ENCODE measurements at places on chromosomes 7 and 10.

- no peak for DNase-seq
These were observed 38.2 kb downstream of the PRSS2 start for GRCh38 chr7:142808802-142809583.

- DNase-seq = no peak
These were observed 106.1 kb downstream of the CRPPA start for GRCh38 chr7:16315280-16315679.

DNA sequence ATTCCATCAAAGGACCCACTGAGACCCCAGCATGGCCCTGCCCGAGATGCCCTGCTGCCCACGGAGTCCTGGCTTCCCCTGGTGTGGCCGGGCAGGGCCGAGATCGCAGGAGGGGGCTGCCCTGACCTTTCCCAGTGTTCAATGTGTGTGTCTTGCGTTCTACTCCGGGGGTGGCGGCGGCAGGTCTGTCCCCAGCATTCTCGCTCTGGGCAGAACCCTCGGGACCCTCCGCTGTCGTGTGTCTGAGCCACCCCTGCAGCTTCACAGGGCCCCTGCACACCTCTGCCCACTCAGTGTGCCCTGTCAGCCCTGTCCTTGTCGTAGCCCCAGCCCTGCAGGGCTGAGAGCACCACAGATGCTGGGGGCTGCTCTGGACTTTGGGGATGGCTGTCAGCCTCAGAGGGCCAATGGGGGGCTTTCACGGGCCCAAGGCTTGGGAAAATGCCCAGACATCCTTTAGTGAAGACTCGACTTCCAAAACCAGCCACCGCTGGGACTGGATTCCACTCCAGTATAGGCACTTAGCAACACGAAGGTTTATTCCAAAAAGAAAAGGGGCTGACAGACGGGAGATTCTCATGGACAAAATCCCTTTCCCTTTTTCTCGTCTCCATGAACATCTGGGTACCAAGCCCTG lies 30.0 kb upstream of the KNDC1 start:
- no peak for DNase-seq

DNA sequence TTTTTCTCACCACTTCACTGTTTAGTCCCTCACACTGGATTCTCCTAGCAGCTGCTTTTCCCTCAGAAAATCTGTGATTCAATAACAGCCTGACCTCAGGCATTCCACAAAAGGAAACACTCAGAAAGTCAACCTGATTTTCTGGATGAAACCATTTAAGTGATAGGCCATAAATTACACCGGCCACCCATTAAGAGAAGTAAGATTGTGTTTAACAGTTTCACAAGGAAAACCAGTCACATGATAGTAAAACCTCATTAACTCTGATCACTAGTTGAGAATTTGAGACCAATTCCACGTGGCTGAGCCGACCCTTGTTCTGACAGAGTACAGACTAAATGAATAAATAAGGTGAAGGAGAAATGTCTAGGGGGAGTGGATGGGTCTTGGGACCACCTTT lies 7.7 kb downstream of the GRM8 start:
- peak; percentile 36 for DNase-seq

- peak; percentile 95 for DNase-seq
These were observed 1.9 kb downstream of the FOXK1 start for GRCh38 chr7:4683884-4684565.

DNA sequence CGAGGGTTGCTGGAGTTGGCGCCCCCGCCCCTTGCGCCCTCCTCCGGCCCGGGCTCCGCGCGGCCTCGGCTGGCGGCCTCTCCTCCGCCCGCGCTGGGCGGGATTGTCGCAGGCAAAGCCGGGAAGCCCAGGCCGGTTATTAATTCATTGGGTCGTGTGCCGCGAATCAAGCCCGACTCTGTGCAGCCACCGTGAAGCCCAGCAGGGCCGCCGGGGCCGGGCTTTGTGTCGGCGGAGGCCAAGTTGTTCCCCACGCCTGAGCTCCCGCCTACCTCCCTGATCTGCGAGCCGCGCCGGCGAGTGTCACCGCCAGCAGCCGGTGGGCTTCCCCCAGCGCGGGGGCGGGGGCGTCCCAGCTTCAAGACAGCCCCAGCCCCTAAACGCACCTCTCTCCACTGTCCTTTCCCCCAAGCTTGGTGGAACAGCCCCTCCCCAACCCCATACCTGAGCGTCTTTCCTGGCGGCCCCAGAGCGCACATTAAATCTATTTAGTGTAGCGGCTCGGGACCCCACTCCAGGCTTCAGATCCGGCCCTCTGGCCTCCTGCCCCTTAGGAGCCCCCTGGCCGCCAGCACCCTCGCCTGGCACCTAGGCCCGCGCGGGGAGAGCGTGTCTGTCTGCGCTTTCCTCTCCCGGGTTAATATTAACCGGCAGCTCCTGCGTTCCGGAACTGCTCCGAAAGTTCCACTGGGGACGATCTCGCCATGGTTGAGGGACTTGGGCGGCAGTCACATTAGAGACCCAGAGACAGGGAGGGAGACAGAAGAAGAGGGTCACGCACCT lies 3.5 kb downstream of the SHH start:
- peak; percentile 20 for DNase-seq

GRCh38 chr10:8401531-8401930 lies 347.0 kb downstream of the GATA3 start:
- no peak for DNase-seq

DNA sequence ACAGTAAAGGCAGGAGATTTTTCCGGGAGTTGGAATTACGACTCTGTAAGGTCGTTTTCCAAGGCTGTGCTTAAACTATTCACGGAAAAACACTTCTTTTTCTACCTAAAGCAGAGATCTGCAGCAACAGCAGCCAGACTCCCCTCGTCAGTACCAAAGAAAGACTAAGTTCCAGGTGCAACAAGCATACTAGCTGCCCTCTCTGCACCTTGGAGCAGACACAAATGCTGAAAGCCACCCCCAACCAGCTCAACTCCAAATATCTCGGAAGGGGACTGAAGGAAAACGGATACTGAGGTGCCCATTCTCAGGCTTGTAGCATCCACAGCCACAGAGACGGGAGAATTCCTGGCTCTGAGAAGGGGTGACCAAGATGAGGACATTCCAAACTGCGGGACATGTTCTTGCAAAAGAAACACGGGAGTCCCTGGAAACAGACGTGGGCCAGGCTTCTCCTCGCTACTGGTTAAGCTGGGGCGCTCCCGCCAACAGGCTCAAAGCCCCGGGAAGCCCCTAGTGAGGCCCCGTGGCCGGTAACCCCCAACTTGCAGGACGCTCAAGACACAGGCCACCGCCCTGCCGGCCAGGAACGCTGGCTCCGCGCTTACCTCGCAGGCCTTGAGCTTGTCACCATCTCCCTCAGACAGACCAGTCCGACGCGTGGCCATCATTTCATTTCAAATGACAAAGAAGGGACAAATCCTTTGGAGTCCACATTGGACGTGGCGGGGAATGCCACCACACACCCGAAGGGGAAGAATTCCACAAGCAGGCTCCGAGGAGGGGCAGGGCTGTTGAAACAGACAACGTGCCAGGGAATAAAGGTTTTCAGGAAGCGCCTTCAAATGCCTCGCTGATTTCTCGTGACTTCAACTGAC lies 2.2 kb downstream of the ARHGAP21 start:
- DNase-seq = peak; percentile 16

DNA sequence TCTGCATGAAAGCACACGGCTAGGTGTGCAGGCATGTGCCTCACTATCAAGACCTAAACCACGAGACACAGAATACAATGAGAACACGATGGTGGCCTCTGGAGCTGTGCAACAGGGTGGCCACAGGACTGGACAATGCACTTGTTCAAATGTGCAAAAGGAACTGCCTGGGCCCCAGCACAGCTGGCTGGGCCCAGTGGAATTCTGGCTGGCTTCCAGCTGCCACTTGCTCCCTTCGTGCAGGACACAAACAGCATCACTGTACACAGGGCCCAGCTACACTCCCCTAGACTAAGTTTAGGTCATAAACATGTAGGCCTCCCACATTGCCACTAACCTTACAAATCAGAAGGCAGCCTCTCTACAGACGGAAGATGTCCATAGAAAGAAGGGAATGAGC lies 23.4 kb downstream of the DOCK4 start:
- no peak for DNase-seq

- DNase-seq = no peak
These were observed 17.9 kb downstream of the ANKRD22 start for GRCh38 chr10:88833723-88834122.

- DNase-seq = no peak
These were observed 281.5 kb downstream of the CELF2 start for GRCh38 chr10:11299125-11299524.

DNA sequence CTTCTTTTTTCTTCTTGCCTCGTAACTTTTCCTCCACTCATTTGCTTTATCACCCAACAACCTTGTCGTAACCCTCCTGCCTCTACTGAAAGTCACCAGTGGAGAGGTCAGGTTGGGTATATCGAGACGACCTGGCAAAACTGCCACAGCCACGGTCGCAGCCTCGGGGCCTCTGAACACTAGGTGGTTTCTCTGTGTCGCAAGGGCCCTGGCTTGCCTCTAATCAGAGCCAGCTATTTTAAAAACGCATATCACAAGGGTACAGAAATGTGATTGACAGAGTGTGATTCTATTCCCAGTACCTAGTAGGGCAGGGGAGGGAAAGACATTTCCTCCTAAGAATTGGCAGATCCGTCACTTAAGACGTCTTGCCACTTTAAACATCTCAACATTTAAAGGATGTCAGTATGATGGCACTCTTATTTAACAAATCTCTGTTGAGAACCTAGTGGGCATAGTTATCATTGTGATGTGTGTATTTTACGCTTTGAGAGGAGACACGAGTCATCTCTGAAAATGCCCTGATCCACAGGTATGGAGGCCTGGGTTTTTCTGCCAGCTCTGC lies 197.5 kb downstream of the ARHGAP21 start:
- DNase-seq = no peak

- DNase-seq = peak; percentile 26
These were observed 174.8 kb upstream of the FZD1 start for GRCh38 chr7:91089382-91089963.

DNA sequence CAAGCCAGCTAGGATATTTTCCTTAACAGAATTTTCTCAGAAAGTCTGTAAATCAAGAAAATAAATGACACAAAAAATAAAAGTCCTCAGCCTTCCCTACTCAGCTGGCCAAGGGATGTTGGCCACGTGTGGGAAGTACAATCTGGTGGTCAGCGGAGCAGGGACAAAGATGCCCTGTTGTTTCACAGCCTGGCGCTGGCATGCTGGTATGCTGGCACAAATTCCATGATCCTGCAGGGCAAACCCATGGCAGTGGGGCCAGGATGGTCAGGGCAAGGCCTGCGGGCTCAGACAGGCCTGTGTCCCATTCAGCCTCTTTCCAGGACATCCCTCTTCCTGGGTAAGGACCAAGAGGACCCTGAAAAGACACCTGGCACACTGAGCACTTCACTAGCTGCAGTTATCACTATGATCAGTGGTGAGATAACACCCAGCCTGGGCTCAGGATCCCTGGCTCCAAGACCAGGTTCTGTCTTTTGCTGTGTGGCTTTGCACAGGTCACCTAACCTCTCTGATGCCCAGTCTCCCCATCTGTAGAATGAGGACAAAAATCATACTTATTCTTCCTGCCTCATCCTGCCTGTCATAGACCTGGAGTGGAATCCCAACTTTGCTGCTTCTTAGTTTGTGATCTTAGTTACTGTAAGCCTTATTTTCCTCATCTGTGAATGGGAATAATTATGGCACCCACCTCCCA lies 10.8 kb upstream of the HSPA12A start:
- no peak for DNase-seq

DNA sequence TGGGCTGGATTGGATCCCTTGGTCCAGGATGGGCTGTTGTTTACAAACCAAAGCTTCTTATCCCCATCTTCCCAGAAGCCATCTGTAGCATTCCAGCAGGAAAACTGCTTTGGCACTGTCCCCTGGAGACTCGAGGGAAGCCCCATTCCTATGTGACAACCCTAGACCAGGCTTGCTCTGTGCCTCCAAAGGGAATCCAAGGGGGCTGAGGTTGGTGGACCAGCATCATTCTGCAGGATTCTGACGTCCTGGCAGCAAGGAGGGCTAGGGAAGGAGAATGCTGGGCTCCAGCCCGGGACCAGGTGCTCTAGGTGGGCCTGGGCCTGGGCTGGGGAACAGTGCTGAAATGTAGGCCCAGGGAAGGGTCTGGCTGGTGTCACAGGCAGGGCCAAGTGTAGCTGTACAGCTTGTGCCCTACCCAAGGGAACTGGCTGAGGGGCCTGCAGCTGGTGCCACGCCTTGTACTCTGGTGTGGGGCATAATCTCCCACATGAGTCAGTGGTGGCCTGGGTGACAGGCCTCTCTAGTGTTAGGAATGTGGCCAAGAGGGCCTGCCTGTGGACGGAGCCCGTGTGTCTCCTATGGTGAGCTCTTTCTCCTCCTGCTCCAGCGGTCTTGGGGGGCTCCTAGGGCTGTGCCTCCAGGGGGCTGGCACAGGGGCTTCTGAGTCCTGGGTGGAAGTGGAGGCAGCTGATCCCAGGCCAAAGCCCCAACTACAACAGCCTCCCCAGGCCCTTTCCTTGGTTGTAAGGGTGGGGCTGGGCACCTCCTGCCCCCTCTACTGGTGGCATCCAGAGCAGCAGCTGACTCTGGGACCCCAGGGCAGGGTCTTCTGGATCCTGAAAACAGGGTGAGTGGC lies 25.2 kb downstream of the TRIM8 start:
- DNase-seq = no peak

DNA sequence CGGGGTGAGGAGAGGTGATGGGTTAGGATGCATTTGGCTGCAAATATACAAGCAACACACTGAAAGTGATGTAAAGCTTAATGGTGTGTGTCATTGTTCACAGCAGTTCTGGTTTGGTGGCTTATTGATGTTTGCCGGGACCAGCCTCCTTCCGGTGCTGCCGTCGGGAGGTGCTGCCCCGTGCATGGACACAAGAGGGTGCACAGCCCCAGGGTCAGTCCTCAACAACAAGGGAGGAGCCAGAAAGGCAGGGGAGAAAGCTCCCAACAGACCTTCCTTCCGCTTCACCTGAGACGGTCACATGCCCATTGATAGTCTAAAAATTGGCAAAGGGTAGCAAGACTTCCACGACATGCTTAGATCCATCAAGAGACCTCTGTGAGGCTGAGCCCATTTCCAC lies 9.5 kb downstream of the RNF32 start:
- no peak for DNase-seq

GRCh38 chr7:155710530-155710929 lies 66.1 kb downstream of the RBM33 start:
- no peak for DNase-seq

DNA sequence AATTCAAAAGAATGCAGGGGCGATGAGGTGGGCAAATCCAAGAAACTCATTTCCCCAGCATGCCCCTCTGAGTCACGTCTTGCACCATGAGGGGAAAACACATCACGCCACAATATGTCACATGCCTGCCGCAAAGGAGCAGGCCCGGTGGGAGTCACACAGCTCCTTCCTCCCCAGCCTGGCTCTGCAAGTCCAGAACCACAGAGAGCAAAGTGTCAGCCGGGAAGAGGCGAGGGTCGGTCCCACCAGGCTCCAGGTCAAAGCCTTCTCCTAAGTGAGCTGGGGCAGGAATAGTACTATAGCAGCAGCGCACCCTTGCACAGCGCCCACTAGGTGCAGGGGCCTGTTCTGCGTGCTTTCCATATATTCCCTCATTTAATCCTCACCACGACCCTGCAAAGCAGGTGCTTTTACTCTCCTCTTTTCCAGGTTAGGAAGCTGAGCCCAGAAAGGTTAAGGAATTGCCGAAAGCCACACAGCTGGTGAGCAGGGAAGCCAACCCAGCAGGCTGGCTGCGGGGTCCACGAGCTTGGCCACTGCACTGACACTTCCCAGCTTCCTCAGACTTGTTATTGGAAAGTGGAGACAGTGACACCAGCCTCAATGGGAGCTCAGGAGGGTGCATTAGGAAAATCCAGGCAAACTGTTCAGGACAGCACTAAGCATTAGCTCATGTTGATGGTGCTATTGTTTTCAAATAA lies 94.0 kb upstream of the ZMIZ1 start:
- DNase-seq = no peak

GRCh38 chr7:151013733-151014497 lies 10.4 kb downstream of the ATG9B start:
- DNase-seq = no peak
